ENCODE measurements at places on chromosomes 4 and X.

DNA sequence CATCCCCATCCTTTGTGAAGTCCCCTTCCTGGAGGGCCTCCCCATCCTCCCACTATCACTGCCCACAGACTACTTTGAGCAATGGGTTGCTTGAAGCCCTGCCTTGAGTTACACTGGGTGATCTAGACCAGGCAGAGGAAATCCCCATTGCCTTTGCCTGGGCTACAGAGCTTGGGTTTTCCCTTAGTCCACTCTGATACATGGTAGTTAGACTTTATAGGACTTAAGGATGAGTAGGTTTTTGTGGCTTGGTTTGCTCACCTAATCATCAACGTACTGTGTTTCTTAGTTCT, 56.6 kb downstream of the TMEM131L start:
- peak; percentile 27 for DNase-seq

DNA sequence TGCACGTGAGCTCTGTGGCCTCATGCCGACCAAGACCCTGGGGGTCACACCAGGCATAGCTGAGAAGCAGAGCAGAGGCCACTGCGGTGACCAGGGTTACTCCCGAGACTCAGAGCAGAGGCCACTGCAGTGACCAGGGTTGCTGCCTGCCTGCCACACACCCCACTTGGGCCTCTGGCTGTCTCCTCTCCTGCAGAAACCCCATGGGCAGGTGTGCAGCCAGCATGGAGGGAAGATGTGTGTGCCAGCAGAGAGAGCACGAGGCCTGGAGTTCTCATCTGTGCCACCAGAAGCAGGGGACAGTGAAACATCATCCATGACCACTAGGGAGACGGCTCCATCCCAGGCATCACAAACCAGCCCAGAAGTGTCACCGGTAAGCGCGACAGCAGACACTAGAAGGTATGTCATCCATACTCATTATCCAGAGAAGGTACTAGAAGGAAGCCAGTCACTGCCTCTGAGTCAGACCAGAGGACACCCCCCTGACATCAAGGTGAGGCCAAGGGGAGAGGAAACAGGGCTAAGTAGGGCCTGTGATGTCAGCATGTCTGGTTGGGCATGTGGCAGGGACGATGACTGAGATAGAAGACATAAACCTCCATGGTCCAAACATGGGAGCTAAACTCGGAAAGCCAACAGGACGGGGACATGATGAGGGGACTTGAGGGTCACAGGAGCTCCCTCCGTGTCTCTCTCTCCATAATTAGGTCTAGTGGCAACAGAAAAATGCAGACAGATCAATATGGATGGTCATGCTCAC, 24.2 kb upstream of the SPON2 start:
- no peak for DNase-seq

- no peak for DNase-seq
Observed at GRCh38 chr4:158450741-158451140, 70.9 kb upstream of the RXFP1 start.

- DNase-seq, result no peak
Observed at GRCh38 chr4:41420541-41420940, 117.4 kb upstream of the LIMCH1 start.

DNA sequence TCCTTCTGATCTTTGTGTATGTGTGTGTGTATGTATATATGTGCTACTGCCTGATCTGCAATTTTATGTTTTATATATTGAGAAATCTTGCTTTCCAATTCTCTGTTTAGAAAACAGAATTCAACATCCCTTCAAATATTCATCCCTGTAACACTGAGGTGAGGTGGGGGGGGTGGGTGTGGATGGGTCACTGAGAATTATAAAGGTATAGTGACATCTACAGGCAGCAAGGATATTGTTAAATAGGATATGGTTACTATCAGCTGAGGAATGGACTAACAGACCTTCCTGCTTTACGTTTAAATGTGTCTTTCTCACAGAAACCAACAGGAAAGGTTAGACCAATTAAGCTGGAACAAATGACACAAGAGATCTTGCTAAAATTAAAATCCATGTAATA, 19.0 kb upstream of the MAGEB2 start:
- DNase-seq, result no peak

- DNase-seq, result no peak
Observed at GRCh38 chr4:33162122-33162521, 2442.0 kb downstream of the PCDH7 start.

DNA sequence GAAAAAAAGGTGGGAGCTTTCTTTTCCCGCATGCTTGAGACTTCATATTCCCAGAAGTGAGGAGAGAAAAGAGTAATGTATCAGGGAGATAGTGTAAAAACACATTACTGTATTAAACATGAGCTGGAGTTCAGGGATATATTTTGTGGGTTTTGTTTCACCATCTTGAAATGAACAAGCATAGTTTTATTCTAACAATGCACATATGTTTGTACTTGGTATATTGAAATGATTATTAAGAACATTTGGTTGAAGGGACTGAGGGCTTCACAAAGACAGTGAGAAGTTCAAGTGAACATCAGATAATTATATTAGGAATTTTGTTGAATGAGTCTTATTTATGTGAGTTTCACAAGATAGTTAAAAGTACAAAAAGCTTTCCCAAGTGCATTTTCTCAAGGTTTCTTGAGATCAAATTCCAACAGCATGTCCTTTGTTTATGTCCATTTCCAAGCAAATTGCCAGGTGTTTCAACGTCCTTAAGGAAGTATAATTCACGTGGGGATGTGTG, 368.8 kb downstream of the ANKRD50 start:
- DNase-seq, result no peak

GRCh38 chr4:176052744-176053143, 12.9 kb upstream of the WDR17 start:
- DNase-seq, result no peak

DNA sequence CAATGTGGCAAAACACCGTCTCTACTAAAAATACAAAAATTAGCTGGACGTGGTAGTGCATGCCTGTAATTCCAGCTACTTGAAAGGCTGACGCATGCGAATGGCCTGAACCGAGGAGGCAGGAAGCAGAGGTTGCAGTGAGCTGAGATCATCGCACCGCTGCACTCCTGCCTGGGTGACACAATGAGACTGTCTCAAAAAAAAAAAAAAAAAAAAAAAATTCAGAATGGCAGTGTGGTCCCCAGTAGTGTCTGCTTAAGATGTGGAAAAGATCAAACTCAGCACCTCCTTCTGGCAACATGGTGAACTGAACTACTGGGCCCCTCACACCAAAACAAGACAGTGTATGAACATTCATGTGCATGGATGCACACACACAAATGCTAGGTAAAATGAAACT, 32.2 kb downstream of the SMS start:
- no peak for DNase-seq

- DNase-seq, result peak; percentile 31
Observed at GRCh38 chr4:17347445-17347844, 164.4 kb downstream of the QDPR start.

GRCh38 chr4:113145519-113146291, 96.3 kb downstream of the ANK2 start:
- DNase-seq, result no peak

DNA sequence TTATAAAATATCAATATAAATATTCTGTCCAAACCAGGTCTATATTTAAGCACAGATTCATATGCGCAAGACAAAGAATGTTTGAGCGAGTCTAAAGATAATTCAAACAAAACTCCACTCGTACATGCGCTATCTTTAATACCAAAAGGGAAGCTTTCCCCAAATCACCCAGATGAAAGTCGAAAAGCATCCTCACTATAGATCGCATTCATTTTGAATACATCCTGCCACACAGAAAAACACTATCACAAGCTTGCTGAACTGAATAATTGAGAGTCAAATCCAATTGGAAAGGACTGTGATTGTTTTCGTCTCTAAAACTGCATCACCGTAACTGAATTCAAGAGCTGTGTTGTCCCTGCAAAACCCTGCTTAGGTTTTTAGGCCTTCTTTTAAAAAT, 685 bp downstream of the TASL start:
- no peak for DNase-seq

DNA sequence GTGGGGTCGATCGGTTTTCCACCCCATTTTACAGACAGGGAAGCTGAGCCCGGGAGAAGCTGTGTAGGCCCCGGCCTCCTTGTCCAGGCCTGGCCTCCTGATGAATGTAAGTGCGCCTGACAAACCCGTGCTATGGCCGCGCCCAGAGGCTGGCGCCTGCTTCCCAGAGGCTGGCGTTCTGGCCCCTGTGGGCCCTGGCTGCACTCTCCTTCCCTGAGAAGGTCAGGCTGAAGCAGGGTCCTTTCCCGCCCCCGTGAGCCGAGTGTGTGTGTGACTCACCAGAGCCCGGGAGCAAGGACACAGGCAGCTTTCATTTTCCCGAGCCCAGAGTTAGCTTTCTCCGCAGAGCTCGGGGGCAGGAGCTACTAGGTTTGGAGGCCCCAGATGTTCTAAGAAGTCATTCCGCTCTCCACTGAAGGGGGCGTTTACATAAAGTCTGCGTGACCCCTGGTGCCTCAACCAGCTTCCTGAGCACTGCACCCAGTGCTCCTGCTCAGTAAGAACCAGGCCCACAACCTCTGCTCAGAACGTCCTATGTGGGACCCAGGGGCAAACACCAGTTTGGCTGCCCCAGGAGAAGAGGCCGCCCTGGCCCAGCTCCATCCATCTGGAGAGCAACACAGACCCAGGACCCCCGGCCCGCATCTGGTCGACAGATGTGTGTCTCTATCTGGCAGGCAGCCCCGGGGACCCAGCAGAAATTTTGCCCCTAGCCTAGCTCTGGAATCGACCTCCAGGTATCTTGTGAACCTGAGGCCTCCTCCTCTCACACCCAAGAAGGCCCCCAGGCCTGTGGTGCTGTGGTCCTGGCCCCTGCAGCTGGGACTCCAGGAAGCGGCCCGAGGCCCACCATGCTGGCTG, 13.6 kb downstream of the UVSSA start:
- no peak for DNase-seq

GRCh38 chr4:6225469-6225868, 25.1 kb upstream of the JAKMIP1 start:
- DNase-seq, result no peak

DNA sequence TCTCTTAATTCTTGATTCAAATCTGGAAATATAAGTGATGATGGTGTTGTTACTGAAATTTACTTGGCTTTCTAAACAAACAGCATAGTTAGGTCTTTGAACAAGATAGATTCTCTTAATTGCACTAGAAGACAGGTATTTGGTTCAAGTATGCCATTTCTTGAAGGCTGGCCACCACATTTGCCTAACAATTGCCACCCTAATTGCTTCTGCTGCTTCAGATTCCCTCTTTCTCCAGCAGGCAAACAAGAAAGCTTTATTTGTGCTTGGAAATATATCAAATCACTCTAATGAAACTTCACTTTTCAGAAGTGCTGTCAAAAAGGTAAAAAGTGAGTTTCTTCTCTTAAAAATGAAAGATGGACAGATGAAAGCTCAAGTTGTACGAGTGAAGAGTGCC, 418.6 kb downstream of the INPP4B start:
- DNase-seq, result no peak

GRCh38 chr4:70559924-70560323, 32.1 kb upstream of the AMBN start:
- DNase-seq, result no peak

DNA sequence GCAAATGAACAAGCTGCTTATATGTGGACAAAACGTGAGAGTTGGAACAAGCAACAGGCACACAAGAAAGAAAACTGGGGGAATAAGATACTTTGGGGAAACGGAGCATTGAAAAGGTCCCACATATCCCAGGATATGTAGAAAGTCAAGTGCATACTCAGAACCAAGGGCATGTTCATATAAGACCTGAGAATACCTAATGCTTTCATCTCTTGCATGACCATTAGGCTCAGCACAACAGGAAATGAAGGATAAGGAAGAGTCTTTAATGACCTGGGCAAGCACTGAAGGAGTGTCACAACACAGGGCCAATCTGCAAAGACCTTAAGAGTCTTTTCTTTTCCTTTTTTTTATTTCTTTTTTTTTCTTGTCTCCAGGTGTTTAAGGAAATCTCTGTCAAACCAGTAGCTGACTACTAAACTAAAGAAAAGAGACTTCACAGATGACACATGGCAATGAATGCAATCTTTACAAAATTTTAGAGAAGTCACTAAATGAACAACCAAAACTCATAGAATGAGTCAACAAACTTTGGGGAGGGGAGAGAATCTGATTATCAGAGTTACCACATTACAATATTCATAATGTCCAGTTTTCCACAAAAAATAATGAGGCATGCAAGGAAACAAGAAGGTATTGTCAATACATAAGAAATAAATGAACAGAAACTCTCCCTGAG, 67.9 kb upstream of the STK26 start:
- no peak for DNase-seq

- DNase-seq, result no peak
Observed at GRCh38 chrX:68895778-68896177, 67.0 kb downstream of the EFNB1 start.

DNA sequence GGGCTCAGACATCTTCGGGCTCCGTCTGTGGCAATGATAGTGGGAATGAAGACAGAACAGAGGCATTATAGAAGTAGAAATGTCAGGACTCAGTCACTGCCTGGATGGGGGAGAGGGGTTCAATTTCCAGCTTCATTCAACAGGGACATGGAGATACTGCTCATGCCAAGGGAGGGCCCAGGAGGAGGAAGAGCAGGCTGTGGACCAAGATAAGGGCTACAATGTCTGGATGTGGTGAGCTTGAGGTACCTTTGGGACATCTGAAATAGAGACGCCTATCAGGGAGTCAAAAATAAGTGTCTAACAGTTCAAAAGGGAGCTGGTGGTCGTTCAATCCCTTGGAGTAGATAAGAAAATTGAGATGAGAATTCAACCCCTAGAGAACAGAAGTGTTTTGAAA, 34.5 kb downstream of the ELF4 start:
- no peak for DNase-seq

DNA sequence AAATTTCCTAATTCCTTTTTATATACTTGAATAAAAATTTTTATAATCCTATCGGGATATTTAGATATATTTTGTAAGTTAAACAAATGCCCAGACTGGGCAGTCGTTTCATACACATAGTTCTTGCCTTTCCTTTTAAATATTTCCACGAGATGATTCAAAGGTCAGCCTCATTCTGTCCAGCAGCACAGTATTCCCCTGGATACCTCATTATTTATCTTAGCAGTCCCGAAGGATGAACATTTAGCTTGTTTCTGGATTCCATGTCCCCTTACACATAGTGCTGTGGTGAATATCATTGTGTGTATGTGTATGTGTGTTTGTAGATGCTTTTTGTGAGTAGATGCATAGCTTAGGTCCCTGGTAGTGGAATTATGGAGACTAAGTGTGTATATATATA, 38.3 kb downstream of the RAPGEF2 start:
- no peak for DNase-seq

GRCh38 chrX:149453030-149453429, 52.1 kb downstream of the IDS start:
- DNase-seq, result no peak

DNA sequence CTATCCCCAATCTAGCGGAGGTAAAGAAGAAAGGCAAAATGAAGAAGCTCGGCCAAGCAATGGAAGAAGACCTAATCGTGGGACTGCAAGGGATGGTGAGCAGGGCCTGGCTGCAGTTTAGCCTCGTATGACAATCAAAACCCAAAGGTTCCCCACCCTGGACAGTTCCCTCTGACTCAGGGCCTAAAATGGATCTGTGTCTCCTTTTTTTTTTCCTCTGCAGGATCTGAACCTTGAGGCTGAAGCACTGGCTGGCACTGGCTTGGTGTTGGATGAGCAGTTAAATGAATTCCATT, 986 bp downstream of the HDAC6 start:
- no peak for DNase-seq

- DNase-seq, result no peak
Observed at GRCh38 chr4:113179996-113180395, 130.5 kb downstream of the ANK2 start.
